Activated CD8-positive, alpha-beta T cell treated with anti-CD3 and anti-CD28 coated beads, Interleukin-2, amount 10 ng/mL, durations not matched to agents 7 days and 5 days (primary cell): ENCODE measurements at places on chromosomes 16 and 17.

DNA sequence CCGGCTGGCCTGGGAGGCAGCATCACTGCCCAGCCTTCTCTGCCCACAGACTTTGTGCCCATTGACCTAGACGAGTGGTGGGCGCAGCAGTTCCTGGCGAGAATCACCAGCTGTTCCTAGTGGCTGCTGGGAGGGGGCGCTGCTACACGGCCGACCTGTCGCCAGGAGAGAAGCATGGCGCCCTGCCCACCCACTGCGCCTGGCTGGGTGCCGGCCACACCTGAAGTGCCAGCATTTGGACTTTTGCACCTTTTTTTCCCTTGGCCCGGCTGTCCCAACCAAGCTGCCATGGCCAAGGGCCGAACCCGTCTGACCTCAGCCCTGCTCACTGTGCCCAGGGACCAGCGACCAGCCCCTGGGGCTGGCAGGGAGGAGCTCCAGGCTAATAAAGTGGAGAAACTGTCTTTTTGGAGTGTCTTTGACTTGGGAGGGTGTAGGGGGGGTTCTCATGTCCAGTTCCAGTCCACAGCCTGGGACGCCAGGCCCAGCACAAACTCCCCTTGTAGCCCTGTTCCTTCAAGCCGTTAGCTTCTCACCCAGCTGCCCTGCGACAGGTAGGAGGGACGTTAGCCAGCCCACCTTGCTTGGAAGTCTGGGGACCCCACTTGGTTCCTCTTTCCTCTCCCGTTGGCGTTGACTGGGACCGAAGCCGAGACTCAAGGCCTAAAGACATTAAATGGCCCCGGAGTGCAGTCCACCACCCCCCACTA, 939 bp upstream of the WDR90 start:
- peak; percentile 54 for DNase-seq

GRCh38 chr17:12047681-12048376, 27.2 kb downstream of the MAP2K4 start:
- DNase-seq, result no peak

DNA sequence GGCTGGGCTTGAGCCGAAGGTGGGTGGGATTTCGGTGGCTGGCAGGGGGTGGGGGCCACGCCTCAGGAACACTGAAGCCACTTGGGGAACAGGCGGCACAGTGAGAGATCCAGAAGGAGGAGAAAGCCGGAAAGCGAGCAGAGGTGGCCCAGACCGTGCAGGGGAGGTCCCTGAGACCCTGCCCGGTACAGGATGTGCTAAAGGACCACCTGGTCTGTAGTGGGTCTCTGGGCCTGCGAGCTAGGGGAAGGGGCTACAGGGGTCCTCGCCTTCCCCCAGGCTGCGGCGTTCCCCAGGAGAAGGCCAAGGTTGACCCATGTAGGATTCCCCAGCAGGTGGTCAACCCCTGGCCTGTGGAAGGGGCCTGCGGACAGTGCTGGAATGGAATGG, at the start of gene TLE7:
TLE7 (minus strand) TSS at position 4 of the 390 bp plus-strand sequence. CDS start 8,730 bp downstream, outside the sequence.
- no peak for DNase-seq

DNA sequence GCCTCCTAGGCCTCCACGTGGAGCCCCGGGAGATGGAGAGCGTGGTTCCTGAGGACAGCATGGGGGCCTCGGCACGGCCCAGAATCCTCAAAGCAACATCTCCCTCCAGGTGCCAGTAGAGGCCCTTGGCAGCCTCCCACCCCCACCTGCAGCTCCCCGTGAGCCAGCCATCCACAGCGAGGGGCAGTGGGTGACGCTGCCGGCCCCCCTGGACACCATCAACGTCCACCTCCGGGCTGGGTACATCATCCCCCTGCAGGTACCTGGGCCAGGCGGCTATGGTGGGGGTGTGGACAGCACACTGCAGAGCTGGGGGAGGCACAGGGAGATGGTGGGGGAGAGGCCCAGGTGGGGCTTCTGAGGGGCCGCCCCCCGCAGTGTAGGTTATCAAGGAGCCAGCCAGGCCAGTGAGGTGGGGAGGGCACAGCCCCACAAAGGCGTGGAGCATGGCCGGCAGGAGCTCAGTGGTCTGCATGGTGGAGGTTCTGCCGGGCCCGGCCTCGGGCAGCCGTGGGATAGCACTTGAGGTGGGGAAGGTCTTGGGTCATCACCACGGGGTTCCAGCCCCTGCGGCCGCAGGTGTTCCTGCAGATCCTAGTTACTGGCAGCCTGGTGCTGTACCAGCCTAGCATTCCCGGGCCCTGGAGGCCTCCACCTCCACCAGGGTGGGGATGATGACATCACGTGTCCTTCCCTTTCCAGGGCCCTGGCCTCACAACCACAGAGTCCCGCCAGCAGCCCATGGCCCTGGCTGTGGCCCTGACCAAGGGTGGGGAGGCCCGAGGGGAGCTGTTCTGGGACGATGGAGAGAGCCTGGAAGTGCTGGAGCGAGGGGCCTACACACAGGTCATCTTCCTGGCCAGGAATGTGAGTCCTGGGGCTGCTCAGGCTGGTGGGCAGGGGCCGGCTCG, 16.4 kb downstream of the GAA start:
- DNase-seq, result no peak

DNA sequence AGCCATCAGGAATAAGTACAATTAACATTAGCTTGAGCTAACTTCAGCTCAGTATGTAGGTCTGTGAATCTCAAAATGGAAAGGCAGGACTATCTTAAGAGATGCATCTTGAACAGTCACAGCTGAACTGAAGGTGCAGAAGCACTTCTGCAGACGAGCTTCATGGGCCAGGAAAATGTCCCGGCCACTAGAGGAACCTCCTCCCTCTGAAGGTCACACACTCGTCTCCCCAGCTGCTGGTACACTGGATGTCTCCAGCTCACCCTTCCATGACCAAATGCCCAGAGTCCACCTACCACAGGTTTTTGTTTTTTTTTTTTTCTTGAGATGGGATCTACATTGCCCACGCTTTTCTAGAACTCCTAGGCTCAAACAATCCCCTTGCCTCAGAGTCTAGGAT, 33.2 kb downstream of the WDR59 start:
- no peak for DNase-seq

DNA sequence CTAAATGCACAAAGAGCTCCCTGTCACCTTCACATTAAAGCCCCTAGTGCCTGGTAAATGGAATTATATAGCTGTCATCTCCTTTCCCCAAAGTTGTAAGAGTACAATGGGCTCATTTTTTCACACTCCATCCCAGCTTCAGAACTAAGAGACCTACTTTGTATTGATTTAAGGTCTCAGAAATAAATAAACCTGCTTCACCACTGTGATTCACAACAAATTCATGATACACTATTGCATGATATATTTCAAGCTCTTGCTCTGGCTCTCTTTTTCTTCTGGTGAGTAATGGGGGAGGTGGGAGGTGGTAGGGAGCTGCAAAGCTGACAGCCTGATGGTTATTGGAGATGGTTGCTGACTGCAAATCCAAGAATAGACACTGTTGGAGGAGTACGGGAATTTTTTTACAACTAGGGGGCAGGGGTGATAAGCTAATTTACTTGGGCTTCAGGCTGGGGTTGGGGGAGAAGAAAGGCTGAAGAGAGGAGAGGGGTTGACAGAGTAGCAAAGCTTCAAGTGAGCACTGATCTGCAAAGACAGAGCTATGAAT, 189.9 kb downstream of the AATF start:
- DNase-seq, result no peak

DNA sequence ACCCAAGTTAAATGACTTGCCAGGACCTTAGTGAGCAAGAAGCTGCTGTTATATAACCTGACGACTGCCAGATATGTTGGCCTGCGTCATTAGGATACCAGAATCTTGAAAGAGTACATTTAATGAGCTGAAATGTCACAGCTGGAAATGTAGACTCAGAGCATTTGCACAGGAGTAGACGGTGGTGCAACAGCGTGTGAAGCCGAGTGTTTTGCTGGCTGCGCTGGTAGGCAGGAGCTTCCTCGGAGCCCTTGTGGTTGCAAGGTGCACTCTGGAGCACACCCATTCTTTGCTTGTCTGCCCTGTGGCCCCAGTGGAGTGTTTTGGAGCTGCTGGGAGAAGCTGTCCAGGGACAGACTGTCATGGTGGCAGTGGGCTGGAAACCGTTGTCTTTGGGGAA, 79.3 kb downstream of the BANP start:
- DNase-seq, result no peak

- no peak for DNase-seq
These were observed 35.7 kb downstream of the MYH13 start for GRCh38 chr17:10337136-10337535.

- no peak for DNase-seq
These were observed 135.8 kb downstream of the CDH8 start for GRCh38 chr16:61900482-61900881.

DNA sequence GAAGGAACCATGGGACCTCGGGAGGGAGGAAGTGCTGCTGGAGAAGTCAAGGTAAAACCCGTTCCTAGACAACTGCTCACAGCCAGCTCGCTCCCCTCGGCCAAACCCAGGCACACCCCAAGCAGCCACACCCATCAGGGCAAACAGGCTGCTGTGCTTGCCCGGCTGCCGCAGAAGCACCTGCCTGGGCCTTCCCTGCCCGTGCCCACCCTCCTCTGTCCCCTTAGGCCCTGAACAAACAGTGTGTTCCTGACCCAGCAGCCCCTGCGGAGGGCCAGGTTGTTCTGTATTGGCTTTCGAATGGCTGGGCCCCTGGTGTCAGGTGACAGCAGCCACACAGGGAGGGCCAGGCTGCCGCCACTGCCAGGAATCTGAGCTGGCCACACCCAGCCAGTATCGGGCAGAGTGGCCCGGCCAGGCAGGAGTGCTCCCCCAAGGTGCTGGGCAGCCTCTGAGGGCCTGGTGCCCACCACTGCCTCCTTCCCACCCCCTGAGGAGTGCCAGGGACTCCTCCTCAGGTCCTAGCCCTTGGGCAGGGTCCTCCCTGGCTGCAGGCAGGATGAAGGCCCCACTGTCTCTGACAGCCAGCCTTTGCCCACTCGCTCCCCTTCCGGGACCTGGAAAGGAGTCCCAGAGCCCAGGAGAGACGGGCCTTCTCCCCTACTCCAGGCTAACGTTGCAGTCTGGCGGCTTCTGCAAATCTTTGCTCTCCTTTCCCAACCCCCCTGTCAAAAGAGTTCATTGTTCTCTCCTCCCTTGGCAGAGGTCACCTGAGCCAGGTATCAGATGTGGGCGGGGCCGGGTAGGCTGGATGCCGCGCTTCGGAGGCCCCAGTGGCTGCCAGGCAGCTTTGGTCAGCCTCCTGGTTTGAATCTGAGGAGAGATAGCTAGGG, 24.0 kb downstream of the LLGL2 start:
- no peak for DNase-seq

DNA sequence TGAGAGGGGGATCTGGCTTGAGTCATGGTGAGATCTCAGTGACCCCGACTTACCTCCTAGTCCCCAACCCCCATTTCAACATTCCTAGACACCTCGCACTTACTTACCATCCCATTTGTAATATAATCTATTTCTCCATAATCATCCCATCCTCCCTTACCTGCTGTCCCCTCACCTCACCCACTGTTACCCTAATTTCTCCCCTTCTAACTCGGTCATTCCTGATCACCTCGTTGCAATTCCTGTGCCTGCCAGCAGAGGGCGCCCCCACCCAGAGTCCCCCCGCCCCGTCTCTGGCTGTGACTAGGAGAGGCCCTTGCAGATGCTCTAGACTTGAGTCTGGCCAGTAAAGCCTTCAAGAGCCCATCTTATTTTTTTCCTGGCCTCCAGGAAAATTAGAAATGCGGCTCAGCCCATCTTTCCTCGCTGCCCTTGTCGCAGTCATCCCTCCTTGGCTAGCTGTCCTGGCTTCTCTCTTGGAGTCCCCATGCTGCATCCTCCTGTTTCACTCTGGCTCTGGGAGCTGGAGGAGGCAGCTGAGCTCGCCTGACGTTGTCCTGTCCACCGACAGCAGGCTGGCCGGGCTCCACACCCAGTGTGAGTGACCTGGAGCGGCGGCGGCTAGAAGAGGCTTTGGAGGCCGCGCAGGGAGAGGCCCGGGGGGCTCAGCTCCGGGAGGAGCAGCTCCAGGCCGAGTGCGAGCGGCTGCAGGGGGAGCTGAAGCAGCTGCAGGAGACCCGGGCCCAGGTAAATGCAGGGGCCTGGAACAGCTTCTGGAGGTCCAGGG, 5.0 kb downstream of the TBKBP1 start:
- DNase-seq, result peak; percentile 87

DNA sequence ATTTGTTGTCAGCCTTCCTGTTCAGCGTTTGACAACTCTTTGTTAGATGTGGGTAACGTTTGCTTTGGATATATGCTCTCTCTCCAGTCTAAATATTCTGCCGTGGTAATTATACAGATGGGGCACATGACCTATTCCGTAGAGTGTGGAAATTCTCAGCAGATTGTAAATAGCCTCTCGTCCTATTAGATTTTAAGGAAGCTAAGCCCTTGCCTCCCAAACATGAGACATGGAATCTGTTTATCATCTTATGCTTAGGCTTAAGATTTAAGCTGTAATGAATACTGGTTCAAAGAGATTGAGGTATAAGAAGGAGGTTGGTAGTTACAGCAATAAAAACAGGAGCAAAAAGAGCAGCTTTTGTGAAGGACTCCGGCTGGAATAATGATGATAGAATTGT, 87.4 kb downstream of the RBFOX1 start:
- no peak for DNase-seq

DNA sequence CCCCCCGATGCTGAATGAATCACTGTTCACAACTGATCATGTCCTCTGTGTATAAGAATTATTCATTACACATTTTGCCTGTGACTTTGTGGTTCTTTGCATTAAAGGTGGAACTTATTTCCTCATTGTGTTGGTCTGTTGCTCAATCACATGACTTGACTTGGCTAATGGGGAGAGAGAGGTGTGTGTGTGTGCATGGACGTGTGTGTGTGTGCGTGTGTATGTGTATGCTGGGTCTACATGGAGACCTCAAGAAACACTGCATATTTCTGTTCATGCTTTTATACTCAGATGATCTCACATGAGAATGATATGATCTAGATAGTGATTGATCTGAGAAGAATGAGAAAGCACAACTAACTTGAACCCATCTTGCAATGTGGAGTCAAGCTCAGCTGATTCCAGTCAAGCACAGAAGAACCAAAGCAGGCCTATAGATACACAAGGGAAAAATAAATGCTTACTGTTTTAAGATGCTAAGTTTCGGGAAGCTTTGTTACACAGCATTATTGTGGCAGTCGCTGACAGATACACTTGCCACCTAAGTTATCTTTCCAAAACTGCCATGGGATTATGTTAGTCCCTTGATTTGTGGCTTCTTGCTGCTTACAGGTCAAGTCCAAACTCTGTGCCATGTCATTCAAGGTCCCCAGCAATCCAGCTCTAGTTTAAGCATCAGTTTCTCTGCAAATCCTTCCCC, 167.9 kb upstream of the ZFHX3 start:
- DNase-seq, result no peak

GRCh38 chr17:58200024-58200633, 7.6 kb downstream of the EPX start:
- peak; percentile 68 for DNase-seq
